DMS153 (cell line): ENCODE measurements at places on chromosomes 2 and 18.

DNA sequence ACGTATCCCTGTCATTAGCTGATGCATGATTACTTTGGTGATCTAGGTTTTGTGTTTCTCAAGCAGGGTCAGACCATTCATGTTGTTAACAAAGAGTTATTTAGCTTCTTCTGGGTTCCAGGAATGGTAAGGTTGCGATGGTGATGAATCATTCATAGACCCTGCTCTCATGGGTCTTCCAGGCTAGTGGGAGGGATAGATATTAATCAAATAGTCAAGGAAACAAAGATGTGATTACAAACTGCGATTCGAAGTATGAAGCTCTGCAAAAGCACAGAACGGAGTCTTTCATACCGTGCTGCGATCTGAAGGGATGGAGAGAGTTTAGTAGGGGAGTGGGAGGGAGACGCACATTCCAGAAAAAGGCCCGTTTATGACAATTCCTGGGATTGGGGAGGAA is 42.1 kb downstream of the CAVIN2 start:
- no peak for DNase-seq

DNA sequence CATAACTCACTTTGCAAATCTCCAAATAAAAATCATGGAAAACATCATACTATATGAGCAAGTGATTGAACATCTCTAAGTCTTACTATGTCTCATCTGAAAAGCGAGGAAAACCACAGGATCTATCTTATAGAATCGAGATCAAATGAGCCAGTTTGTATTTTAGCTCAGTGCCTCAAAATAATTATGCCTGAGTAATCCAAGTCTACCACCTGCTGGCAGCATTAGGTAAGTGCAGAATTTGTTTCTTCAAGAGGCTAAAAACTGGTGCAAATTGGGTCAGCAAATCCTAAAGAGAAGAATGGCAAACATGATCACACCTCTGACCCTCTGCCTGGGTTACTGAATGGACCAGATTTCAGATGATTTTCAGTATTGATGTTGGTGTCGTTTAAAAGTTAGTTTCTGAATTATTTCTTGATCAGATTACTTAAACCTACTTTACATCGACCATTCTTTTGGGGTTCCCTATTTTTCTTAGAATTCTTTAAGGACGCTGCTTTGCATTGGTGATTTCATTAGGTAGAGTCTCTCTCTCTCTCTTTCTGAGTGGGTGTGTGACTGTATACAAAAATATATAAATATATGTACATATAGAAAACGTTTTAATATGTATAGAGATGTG is 12.7 kb upstream of the FHOD3 start:
- peak; percentile 50 for DNase-seq

DNA sequence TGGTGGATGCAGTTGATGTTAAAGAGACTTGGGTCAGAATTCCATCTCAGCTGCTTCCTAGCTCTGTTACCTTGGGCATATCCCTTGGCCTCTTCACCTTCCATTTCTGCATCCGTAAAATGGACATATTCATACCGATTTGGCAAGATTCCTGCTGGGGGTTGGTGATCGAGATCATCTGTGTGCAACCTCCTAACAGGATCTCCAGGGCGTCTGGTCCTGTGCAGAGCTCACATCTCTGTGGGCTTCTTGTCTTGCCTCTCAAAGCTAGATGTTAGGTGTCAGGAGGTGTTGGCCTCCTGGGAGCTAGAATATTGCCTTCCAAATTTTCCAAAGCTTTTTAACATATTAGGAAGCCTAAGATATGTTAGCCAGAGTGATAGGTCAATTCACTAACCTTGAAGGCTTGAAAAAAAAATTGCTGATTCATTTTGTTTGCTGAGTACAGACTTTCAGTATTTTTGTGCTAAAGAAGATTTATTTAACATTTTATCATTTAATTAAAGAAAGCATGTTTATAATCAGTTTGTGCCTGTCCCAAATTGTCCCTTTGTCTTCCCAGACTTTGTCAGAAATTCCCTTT is 69.7 kb upstream of the ZNF516 start:
- no peak for DNase-seq

GRCh38 chr2:157672129-157672528 is 43.5 kb upstream of the ACVR1C start:
- DNase-seq, result no peak

GRCh38 chr18:62107881-62108280 is 79.0 kb downstream of the PIGN start:
- no peak for DNase-seq

GRCh38 chr2:176461809-176462670 is 192.8 kb downstream of the MTX2 start:
- DNase-seq, result peak; percentile 52

DNA sequence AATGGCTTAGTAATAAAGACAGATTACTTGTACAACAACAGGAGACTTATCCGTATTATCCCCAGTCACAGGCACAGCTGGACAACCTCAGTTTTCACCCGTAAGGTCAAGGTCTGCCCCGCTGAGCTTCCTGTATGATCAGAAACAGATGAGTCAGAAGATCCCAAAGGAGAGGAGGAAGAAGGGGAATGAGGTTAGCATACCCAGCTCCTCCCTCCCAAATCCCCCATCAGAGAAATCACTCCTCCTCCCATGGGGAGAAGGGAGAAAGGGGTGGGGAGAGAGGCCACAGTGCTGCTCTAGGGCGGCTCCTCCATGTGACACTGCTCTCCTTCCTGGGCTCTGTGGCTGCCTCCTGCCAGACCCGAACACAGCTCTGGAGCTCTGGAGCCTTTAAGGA is 53.8 kb upstream of the SPTBN1 start:
- DNase-seq, result no peak

- no peak for DNase-seq
These were observed 117.5 kb downstream of the SPHKAP start for GRCh38 chr2:228064024-228064423.

- no peak for DNase-seq
These were observed 48.4 kb upstream of the ANKRD44 start for GRCh38 chr2:197358931-197359330.

DNA sequence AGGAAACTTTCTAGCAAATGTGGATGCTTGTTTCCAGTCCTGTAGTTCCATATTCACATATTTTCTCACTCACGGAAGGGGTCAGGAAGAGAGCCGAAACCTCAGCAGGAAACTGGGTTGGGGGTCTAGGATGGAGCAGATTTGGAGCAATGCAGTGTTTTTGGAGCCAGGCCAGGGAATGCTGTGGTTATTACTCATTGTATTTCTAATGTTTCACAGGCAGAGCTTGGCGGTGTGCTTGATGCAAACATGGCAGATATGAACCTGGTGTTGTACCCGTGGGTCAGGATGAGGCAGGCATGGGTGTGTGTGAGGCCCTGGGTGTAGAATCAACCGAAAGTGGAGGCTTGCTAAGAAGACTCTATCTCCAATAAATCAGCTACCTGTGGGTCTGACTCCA is 34.6 kb upstream of the ACKR3 start:
- no peak for DNase-seq

GRCh38 chr2:192969055-192969454 is 774.3 kb upstream of the TMEFF2 start:
- no peak for DNase-seq

- DNase-seq, result no peak
These were observed 27.2 kb upstream of the BBS5 start for GRCh38 chr2:169452080-169452479.

- DNase-seq, result no peak
These were observed 30.1 kb upstream of the CCL20 start for GRCh38 chr2:227783404-227784138.

DNA sequence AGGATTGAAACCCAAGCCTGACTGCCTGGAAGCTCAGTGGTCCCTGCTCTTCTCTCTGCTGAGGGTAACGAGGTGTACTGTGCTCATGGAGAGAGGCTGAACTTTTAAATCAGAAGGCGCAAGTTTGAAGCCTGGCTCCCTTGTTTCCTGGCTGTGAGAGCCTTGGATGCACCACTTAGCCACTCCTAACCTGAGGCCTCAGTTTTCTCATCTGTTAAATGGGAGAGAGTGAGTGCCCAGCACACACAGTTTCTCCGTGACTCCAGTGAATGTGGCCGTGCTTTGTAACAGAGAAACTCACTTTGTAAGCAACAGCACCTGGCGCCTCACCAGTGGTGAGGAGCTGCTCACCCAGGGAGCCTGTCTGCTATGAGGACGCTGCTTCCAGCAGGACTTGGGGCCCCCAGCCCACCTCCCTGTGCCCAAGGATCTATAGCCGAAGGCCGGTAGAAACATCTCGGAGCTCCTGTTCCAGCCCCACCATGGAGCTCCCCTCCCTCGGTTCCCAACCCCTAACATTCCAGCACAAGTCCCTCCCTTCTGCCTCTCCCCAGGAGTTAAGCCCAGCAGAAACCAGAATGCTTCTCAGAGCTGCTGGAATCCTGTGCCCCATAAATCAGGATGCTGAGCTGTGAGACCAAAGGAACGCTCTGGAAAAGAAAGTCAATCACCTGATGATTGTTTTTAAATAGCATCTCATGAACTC is 20.3 kb upstream of the KCNK3 start:
- no peak for DNase-seq

GRCh38 chr2:227818675-227819397 is 5.2 kb downstream of the CCL20 start:
- DNase-seq, result no peak

- DNase-seq, result no peak
These were observed 308.2 kb downstream of the EN1 start for GRCh38 chr2:118539290-118539689.

GRCh38 chr2:121771976-121772742 is 16.7 kb downstream of the TSN start:
- DNase-seq, result no peak

DNA sequence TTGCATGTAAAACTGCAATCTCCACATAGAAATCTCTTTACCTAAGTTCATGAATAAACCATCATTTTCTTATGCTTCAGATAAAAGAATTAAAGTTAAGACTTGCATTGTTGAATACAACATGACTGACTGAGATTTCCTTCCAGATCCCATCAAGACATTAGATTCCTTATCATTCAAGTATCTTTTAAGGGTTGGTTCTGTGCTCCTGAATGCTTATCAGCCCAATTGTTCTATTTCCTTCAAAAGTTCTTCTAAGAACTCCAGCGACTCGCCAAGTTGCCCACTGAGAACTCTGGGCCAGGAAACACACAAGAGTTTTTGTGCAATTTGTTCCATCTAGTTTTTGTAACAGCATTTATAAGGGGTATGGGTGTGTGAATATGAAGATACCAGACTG is 120.3 kb downstream of the RBMS1 start:
- no peak for DNase-seq

DNA sequence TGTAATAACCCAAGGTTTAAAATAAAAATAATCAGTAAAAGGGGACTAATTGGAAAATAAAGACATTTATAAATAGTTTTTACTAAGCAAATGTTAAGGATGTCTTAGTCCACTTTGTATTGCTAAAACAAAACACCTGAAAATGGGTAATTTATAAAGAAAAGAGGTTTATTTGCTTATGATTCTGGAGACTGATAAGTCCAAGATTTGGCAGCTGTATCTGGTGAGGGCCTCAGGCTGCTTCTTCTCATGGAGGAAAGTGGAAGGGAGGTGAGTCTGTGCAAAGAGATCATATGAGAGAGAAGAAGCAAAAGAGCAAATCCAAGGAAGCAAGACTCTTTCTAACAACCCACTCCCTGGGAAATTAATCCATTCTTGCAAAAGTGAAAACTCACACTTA is 299.5 kb downstream of the DSC3 start:
- no peak for DNase-seq

DNA sequence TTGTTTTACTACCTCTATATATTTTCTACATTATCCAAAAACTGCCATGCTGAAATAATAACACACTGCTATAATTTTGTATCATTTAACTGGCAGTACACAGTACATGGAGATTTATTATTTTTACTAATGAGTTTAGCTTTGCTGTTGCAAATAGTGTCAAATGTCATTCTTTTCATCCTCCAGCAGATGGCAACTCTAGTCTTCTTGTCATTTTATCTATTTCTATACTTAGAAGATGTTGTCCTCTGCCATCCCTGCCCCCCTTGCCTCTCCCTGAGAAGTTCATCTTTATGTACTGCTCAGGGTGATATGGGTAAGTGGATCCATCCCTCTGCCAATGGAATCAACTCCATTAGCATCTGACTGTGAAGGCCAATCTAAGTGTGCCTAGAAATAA is 21.7 kb upstream of the LRRTM1 start:
- DNase-seq, result peak; percentile 31

DNA sequence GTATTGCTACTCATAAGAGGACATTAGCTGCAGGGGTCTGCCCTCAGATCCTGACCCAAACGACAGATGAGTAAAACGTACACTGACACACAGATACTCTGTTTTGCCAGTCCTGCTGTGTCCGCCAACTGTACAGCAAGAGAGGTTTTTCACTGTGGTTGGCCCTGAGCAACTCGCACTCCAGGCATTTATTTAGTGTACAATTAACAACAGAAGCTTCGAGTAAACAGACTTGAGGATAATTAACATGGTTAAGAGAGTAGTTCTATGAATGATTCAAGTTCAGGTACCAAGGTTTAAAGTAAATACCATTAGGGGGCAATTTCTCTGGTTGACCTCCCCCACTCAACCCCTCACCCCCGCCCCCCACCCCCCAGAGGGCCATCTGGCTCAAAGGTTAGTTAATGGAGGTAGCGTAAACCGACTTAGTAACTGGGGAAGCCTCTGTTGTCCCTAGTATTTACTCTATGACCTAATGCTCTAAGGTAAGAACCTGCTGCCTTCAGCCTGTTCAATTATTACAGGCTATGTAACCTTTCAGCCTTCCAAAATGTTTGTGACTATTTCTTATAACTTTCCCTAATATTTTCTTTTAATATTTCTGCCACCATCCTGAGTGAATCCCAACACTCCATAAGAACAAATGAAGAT is 103.9 kb upstream of the XIRP2 start:
- peak; percentile 97 for DNase-seq

DNA sequence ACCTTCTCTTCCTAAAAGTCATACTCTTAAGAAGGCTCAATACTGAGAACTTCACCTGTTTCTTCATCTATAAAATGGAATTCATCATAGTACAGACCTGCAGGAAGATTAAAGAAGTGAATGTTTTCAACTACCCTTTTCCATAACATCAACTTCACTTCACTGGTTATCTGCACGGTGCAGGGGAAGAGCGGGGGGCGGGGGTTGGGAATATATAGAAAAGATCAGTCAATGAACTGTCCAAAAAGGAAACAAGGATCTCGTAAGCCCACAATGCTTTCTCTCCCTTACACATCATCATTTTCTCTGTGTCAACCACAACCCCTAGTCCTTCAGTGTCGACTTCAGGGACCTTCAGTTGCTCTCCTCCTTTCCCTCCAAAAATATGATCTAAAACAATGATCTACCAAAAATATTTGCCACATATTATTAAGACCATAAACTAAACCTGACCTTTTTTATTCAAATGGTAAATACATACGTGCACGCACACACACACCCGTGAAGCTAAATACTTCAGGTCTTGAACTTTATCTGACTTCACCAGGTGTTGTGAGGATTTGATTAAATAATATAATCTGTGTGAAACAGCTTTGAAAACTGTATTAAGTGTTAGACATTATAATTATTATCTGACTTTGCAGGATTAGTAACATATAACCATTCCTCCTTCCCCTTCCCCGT is 4.9 kb downstream of the MBOAT2 start:
- no peak for DNase-seq

- peak; percentile 53 for DNase-seq
These were observed 105.6 kb upstream of the NOL4 start for GRCh38 chr18:34330308-34330707.
